ENCODE measurements at places on chromosomes 6 and 20.

GRCh38 chr6:110557199-110557598, 80.8 kb upstream of the SLC22A16 start:
- DNase-seq, result no peak

- no peak for DNase-seq
Observed at GRCh38 chr20:11797156-11797555, 120.5 kb upstream of the BTBD3 start.

GRCh38 chr6:105402090-105402938, 568 bp downstream of the PREP start:
- peak; percentile 40 for DNase-seq

DNA sequence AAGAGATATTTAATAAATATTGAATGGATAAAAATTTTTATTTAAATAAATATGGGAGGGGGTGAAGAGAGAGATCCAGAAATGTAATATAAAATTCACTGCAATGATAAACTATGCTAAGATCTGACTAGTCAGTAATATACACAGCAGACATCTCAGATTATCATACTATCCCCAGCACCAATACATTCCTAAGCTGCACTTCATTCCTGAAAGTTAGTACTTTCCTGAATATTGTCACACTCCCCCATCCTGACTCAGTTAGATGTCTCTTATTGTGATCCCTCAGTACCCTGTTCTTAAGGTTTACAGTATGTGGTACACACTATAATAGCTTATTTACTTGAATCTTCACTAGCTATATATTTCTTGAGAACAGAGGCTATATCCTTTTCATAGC, 88.3 kb upstream of the KCNQ5 start:
- DNase-seq, result no peak

GRCh38 chr20:41655962-41656618, 37.9 kb upstream of the CHD6 start:
- no peak for DNase-seq

- no peak for DNase-seq
Observed at GRCh38 chr6:159112714-159113113, 56.5 kb upstream of the FNDC1 start.

DNA sequence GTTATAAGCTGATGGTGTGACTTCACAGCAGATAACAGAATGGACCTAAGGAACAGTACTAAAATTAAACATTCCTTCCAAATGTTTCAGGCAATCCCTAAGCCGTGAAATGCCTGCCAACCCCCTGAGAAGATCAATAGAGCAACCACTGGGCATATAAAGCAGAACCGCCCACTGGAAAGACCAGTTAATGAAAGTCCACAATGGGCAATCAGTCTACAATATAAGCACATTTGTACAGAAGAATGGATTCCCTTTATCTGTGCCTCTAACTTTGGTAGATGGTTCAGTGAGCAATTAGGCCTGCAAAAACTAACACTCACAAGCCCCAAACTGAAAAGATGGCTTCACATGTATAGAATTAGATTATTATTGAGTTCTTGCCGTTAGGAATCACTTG, 286.6 kb downstream of the UBE3D start:
- DNase-seq, result no peak

DNA sequence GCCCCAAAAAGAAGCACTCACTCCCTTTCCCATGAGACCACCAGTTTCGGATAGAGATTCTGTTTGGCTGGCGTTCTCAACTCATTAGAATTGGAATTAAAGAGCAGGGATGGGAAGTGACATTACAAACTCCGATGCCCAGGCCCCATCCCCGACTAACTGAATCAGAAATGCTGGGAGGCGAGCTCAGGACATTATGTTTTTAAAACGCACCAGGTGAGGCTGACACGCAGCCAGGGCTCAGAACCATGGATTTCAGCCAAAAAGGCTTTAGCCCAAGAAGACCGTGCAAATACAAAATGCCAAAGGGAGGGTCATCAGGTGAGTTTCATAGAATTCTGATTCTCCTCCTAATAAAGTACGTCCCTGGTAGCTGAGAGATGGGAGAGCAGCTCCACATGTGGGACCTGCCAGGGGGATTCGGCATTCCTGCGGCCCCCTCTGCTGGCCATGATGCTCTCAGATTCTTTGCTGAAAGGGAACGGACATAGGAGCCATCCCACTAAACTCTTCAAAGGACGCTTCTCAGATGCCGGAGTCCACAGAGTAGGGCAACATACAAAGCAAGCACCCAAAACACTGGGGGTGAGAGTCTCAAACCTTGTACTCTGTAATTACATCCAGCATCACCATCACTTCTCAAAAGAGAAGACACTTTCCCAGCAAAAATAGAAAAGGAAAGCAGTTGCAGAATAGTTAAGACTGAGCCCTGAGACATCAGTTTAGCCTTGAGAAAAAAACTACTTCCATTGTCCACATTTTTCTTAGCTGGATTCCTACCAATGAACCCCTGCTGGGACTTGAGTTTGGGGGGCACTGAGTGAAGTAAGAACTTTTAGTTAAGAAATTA, 205.2 kb downstream of the BMP7 start:
- DNase-seq, result no peak

GRCh38 chr20:14220986-14221385, 116.4 kb downstream of the FLRT3 start:
- no peak for DNase-seq

- DNase-seq, result no peak
Observed at GRCh38 chr20:25539742-25540672, 45.3 kb downstream of the NINL start.

GRCh38 chr6:128487055-128487454, 33.3 kb downstream of the PTPRK start:
- DNase-seq, result no peak

DNA sequence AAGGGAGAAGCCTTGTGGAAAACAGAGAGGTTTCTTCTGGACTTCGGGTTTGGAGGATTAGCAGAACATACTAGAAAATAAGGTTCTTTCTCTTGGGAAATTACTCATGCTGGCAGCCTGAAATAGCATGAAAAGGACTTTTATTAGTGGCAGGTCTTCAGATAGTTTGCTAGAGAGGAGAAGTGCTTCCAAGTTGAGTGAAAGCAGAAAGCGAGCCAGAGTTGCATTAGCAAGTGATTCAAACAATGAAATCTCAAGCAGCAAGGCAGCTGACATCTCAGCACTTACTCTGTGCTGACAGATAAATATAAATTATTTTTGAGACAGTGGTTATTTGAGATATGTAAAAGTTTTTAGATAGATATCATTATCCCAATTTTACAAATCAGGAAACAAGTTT, 91.9 kb downstream of the PLCB4 start:
- DNase-seq, result no peak

DNA sequence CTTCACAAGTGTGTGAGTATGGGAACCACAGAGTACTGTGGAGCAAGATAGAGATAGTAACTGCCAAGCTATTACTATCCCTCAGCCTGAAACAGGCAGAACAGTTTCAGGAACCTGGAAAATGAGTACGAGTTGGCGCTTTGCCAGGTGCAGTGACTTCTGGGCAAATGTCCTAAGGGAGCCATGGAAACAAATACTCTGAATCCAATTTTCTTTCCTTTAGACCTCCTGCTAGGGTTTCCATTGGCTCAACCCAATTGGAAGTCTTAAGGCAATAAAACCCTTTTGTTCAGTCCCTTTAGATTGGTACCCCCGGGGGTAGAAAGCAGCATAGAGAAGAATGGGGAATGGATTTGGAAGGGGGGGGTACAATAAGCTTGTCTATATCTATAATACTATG, 205.0 kb upstream of the EPHA7 start:
- DNase-seq, result no peak

DNA sequence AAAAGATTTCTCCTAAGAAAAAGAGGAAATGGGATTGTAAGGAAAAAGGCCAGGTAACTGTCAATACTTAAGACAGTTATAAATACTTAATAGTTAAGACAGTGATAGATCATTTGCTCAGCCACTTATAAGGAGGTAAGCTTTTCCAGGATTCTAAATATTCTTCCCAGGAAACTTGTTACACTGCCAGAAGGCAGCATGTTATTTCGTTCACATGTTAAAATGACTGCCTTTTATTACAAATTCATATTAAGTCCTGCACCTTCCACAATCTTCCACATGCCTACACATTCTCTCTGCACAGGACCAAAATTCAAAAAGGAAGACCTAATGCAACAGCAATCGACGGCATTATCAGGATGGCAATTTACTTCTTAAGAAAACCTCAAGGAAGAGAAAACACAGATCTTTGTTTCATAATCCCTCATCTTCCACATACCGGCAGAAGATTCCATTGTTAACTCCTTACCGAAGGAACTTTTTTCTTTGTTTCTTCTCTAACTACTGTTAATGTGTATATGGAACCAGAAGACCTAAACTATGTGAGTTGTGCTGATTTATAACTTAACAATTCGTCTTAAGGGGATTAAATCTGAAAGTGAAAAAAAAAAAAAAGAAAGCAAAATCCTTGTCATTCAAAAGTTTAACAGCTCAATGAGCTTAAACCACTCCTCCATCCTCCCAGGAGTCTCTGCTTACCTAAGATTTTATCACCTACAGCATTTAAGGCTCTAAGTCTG, 799 bp downstream of the TAAR2 start:
- no peak for DNase-seq

GRCh38 chr6:108896111-108896661, 48.0 kb downstream of the ARMC2 start:
- peak; percentile 14 for DNase-seq

- DNase-seq, result no peak
Observed at GRCh38 chr20:63895202-63895951, 451 bp downstream of the DNAJC5 start.

DNA sequence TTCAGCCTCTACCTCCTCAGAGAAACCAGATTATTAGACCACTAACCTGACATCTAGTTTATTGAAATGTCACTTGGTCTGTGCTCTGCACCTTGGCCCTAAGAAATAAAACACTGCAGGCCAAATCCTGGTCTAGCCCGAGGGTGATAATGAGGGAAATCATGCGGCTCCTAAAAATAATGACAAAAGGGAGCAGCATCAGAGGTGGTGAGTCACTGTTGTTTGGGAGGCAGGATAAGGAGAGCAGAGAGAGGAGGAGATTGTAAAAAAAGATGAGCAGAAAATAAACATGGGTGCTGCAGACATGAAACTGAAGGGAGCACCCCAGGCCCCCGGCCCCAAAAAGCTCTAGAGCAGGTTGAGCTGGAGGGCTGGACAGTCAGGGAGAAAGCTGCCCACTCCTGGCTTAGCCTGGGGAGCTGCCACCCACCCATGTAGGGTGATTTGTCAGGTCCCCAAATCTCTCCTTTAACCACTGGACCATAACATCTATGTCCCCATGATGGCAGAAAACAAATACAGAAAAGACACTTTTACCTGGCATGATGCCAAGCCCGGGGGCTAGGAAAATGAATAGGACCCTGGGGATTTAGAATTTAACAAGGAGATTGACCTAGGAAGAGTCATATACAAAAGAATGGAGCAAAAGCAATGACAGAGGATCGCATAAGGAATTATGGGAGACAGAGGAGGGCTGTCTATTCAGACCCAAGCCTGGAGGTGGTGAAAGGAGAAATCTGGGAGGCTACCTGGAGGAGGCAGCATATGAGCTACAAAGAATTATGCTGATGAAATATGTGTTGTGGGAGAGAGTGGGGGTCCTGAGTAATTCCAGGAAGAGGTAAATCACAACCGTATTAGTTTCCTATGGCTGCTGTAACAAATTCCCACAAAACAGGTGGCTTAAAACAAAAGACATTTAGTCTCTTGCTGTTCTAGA, 103.7 kb downstream of the SNAP25 start:
- DNase-seq, result no peak

GRCh38 chr20:52708137-52708536, 264.0 kb upstream of the TSHZ2 start:
- no peak for DNase-seq

DNA sequence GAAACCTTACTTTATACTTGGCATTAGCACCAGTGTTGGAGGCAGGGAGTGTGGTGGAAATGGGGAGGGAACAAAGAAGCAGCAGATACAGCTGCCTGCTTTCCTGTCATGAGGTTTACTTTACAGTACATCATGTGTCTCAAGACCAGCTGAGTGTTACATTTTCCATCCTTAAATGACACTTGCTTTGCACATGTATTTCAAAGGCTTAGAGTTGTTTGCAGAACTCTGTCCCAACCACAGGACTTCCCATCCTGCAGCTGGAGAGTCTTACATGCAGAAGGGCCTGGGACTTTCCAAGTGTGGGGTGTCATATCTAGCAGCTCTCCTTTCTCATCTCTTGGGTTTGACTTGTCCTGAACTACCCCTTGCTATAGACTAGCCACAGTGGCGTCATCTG, 395.9 kb downstream of the DHX35 start:
- DNase-seq, result no peak

DNA sequence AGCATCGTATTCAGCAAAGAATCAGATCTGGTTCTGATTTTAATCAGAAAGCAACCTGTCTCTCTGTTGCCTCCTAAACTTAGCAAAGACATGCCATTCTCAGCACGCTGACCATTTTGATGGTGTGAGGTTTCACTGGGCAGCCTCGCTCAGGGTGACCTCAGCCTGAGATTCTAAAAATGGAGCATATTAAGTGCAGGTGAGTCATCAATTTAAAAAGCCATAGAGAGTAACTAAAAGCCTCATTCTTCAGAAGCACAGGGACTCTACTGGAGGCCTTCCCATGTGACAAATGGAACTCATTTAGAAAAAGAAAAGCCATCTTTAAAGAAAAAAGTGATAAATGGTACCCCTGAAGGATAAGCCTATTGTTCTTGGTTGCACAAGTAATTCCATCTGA, 91.3 kb downstream of the FILIP1 start:
- no peak for DNase-seq

- peak; percentile 15 for DNase-seq
Observed at GRCh38 chr6:69795469-69796072, 1.2 kb downstream of the LMBRD1 start.

DNA sequence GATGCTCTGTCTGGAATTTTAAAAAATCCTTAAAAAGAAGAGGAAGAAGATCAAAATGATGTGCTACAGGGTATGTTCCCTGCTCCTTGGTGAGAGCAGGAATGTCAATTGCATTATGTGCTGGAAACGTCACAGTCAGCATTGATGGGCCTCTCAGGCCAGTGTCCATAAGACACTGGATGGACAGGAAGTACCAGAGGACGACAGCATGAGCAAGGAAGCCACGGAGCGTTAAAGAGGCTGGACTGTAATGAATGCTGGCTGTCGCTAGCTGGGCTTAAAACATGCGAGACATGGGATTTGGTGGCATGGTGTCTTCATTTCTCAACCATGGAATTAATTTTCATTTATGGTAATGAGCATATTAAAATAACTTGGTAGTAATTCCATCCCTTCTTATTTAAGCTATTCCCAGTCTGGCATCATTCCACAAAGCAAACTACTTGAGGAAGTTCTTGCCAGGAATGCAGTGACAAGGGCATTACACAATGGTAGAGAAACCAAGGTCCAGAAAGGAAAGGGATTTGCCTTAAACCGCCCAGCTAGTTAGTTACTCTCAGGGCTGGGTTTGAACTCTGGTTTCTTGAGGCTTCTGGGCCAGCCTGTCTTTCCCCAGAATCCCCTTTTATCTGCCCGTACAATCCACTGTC, 166.6 kb upstream of the SOX4 start:
- DNase-seq, result no peak

All from CD4-positive, alpha-beta T cell treated with Interleukin-1 beta for 1 hour (primary cell).